ENCODE measurements at places on chromosomes 1 and 21.
A peak's percentile ranks its signal among the peaks of the same experiment; 100 is the strongest.

DNA sequence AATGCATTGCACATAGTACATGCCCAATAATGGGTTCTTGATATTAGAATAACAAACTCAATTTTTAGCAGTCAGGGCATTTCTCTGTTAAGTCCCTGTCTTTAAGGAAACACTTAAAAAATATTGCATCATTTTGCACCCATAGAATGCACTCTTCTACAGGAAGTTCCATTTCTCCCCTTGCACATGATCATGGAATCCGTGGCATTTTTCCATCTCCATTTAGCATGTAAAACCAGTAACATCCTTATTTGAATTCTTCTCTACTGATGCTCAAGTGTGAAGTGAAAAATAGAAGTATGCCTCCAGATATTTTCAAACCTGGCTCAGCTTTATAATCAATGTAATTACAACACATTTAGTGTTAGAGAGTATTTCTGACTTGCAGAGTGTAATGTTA lies 192.8 kb downstream of the RWDD3 start:
- no peak for DNase-seq

DNA sequence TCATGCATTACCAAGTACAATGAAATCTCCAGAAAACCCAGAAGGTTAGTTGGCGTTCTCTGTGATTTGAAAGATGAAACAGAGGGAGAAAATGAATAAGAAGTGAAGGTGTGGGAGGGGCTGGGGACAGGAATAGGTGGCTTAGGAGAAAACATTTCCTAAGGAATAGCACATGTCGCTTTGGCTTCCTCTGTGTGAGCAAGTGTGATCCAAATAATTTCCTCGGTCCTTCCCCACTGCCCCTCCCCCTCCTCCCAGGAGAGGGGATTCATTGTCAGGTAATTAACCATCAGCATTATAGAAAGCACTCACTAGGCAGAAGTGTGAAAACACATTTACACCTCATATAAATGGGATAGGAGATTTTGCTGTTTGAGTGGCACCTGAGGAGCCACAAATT lies 105.5 kb downstream of the NUF2 start:
- DNase-seq, result no peak

DNA sequence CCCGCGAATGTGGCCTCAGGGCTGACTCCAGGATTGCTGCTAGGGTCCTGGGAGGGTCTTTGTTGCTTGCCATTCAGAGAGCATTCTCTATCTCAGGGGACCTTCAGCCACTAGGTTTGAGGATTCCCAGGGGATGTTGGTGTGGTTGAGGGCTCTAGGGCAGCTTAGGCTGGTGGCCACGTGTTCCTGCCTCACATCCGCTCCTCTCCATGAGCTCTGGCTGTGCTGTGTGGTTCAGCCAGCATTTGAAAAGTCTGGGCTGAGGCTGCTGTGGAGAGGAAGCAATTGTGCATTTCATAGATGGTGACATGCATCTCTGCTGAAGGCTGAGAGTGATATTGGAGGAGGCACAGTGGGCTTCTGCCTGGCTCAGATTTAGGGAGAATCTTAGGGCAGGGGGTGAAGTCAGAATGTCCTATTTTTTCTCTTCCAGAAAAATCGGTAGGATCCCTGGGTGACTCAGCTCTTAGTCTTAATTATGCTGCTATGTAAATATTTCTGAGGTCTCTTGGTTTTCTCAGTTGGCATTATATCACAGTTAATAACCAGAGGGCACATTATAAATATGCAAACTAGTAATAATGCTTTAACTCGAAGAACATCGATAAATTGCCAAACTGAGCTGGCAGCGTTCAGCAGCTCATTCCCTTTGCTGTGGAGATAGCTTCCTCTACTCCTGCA lies 182.3 kb downstream of the CAMTA1 start:
- no peak for DNase-seq

DNA sequence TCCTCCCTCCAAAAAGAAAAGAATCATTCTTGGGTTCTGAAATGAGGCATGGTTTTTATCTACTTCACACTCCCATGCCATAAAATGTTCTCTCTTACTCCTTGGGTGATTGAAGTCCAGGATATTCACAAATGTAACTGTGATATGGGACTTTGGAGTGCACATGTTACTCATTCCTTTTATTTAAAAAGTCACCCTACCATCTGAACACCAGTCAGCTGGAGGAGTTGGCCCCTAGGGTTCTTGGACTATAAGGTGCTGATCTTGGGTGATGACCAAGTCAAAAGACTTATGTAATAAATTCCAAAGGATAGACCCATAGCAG lies 128.4 kb downstream of the CLIC6 start:
- no peak for DNase-seq

GRCh38 chr1:180178511-180179161 lies 24.0 kb downstream of the QSOX1 start:
- DNase-seq, result peak; percentile 71

DNA sequence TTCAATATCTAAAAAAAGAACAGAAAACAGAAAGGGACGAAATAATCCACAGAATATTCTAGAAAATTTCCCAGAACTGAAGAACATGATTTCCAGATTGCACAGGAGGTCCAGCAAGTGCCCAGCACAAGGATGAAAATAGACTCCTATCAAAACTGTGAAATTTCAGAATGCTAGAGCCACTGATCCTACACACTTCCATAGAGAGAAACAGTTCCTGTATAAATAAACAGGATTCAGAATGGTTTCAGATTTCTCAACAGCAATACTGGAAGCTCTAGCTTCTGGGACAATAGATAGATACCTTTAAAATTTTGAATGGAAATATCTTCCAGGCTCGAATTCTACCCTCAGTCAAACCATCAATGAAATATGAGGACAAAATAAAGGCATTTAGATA lies 4.6 kb downstream of the TARBP1 start:
- no peak for DNase-seq

DNA sequence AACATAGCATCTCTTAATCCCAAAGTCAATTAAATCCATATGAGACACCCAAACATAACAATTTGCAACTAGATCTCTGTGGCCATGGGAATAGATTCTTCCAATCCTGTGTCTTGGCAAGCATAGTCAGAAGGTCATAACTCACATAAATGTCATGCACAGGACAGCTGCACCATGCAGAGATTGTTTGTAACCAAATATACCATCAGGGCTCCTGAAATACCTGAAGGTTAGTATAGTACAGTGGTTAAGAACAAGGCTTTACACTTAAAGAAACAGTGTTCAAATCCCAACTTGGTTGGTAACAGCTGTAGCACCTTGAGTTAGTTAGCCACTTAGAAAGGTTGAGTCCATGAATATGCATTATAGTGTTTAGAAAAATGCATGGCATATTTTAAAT lies 82.6 kb upstream of the CCDC190 start:
- DNase-seq, result no peak

- no peak for DNase-seq
These were observed 36.6 kb downstream of the LUZP1 start for GRCh38 chr1:23132033-23132432.

DNA sequence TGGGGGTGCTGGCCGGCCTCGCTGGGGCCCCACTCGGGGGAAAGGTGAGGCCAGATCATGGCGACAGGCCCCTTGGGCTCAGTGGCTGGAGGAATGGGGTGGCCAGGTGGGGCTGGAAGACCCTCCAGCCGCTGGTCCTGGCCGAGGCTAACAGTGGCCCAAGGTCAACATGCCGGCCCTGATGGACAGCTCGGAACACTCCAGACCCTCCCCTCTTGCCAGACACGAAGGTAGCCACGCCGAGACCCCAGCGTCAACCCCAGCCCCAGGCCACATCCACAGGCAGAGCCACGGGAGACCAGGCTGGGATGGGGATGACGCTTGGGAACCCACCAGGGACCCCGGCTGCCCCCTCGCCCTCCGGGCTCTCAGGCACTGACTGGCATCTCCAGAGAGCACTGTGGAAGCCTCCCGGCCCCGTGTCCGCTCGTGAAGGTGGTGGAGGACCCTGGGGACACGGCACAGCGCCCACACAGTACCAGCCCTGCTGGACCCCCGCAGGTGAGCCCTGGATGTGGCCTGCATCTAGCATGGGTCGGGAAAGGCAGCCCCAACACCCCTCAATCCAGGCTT lies 905 bp upstream of the C1QTNF12 start:
- DNase-seq, result no peak

- DNase-seq, result no peak
These were observed 15.6 kb upstream of the CNR2 start for GRCh38 chr1:23928789-23929188.

GRCh38 chr1:219544163-219544846 lies 68.6 kb downstream of the ZC3H11B start:
- no peak for DNase-seq

DNA sequence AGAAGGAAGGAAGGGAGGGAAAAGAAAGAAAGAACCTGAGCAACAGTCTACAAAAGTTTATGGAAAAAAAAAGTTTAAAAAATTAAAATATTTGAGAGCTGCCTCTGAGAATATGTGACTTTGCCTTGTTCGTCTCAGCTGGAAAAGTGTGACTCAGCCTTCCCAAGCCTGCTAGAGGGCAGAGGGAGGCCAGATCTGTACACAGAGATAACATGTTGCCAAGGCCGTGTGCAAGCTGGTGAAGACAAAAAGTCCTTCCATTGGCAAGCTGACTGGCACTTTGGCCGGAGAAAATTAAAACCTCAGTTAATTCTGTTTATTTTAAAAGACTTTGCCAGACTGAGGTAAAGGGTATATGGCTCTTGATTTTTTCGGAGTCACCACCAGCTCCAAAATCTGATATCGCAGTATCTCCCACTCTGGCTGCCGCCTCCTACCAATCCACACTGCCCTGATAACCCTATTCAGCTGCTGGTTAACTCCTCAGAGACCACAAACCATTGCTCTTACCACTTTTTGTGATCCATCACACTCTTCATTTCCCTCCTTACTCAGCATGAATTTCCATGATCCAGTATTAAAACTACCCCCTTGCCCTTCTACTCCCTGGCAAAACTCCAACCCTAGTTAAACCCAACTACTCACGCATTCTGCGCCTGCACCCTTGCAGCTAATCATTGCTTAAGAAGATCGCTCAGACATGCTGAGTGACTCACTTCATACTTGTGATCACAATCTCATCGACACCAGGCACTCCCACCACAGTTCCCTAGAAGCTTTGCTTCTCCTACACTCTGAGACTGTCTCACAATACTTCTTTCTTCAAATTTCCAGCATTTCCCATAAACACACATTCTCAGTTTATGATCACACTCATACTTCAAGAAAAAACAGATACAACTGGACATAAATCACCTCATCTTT lies 5.7 kb upstream of the PPP1R15B start:
- DNase-seq, result peak; percentile 43

Measured in activated CD4-positive, alpha-beta T cell treated with anti-CD3 and anti-CD28 coated beads, Interleukin-2, Interleukin-6, amounts not matched to agents 100 ng/mL and 50 ng/mL, durations not matched to agents 16 hours and 8 hours (primary cell).